ENCODE measurements at places on chromosomes 2 and 18.

DNA sequence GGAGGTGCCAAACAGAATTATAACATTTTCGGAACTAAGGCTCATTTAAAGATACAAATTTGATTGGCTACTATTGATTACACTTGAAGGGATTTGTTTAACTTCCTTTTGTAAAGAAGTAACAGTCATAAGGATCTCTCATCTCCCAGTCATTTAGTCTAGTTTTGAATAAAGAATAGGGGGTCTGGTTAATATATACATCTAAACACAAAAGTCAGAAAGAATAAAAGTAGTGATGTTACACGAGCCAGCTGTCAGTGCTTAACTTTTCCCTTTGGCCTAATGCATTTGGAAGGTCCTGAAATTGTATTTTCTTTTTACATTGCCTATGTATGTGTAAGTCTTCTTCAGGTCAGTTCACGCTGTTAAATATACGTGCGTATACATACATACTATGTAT lies 8.1 kb downstream of the SEPTIN2 start:
- no peak for DNase-seq

DNA sequence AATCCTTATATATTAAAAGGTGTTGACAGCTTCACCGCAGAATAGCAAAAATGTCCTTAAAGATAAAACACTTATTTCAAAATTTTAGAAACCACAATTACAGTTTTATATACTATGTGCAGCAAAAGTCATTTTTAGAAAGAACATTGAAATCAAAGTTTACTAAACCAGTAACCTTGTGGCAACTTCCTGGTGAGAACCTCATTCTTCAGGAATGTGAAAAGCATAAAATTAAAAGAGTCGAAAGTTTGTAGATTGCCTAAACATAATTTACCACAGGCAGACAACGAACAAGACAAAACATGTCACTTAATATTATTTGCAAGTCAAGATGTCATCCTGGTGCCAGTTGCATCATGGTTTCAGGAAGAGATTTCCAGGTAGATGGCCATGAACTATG lies 108.3 kb upstream of the NRP2 start:
- no peak for DNase-seq

DNA sequence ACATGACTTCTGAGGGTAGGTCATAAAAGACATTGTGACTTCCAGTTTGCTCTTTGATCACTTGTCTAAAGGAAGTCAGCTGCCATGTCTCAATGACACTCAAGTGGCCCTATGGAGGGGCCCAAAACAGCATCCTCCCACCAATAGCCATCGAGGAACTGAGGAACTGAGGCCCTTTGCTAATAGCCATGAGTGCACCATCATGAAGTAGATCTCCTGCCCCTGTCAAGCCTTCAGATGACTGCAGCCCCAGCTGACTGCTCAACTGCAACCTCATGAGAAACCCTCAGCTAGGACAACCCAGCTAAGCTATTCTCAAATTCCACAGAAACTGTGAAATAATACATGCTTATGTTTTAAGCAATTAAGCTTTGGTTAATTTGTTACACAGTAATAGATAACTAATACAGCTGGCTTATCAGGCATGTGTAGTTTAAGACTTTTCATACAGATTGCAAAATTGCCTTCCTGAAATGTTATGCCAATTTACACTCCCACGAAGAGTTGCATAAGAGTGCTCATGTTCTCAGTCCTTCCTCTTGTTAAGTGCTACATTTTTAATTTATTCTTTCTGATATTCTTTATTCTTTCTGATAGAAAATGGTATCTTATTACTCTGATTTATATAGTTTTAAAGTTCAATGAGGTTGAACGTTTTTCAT lies 105.6 kb upstream of the NDUFV2 start:
- no peak for DNase-seq

GRCh38 chr2:11495844-11496681 lies 30.1 kb upstream of the E2F6 start:
- DNase-seq, result no peak

DNA sequence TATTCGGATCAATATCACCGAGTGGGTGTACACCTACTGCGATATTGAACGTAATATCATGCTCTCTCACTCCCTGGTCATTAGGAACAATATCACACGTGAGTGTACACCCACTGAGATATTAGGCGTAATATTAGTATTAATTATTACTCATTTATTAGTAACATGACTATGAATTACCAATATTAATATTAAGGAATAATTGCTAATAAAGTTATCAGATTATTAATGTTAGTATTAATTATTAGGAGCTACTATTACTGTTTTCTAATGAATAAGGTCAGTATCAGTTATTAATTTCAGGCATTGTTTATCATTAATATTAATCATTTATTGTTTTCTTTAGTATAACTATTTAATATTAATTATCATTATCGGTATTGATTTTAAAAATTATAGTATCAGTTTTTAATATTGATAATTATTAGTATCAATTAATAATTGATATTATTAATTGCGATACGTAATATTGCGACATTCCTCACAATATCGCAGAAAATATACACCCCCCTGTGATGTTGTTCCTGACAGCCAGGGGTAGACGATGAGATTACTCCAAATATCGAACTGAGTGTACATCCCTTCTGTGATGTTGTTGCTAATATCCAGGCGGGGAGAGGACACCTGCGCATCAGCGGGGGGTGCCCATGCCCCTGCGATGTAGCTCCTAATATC lies 84.2 kb downstream of the DAPL1 start:
- DNase-seq, result no peak

GRCh38 chr18:36456622-36457021 lies 159.1 kb downstream of the FHOD3 start:
- no peak for DNase-seq

GRCh38 chr2:29463181-29463900 lies 348.1 kb downstream of the CLIP4 start:
- DNase-seq, result no peak

GRCh38 chr2:10338270-10339188 lies 35.8 kb downstream of the HPCAL1 start:
- no peak for DNase-seq

DNA sequence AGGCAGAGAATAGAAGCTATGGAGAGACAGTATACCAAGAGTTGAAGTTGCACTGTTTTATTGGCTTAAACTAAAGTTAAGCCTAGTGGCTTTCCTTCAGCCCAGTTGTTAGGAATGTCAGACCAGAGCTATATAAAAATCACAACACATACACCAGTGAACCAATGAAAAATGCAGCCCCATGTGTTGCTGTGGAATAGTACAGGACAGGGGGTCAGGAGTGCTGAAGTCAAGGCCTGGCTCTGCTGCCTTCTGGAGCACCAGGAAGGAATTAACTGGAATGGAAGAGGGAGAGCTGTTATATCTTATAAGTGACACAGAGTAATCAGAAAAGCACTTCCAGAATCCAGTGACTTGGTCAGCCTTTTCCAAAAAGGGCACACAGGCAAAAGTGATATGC lies 58.9 kb downstream of the OSR1 start:
- DNase-seq, result no peak

DNA sequence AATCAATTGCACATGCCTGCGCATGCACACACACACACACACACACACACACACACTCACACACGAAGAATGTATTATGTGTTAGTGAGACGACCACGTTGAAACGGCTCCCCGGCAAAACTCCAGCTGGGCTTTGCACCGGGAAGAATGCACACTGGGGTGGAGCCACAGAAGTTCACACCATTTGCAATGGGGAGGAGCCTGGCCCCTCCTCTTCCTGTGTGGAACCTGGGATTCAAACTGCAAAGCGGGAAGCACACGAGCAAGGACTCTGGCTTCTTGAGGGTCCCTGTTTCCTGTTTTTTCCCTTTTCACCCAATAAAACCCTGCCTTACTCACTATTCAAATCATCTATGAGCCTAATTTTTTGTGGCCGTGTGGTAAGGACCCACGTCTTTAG lies 304.0 kb upstream of the TMEFF2 start:
- DNase-seq, result no peak

DNA sequence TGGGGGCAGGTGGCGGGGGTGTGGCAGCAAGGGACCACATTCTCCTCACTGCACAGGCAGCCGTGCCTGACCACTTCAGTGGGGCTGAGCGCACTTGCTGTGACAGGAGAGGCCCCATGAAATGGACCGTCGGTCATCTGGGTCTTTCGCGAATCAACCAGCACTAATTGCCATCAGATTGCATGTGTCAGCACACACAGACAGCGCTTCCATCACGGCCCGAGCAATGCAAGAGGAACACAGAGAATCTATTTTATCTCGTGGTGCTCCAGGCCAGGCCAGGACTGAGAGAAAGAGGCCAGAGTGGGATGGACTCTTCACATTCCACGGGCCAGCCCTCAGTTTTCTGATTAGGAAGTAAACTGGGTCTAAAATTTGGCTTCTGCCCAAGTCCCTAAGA lies 87.0 kb downstream of the EIPR1 start:
- DNase-seq, result no peak
